ENCODE measurements at places on chromosomes 7 and 10. TPM values are rescaled to one million over a fixed set of nuclear protein-coding genes. Genes with fewer than 3 reads are reported as not detected.

The MSMB gene
- total RNA-seq, result not detected

The CTTNBP2 gene
- total RNA-seq, result 22.3 TPM

The HOXA11 gene
- under 0.01 TPM for total RNA-seq

The MACROH2A2 gene
- 12.2 TPM for total RNA-seq

Measured in smooth muscle cell of trachea (primary cell).